ENCODE measurements at places on chromosomes 1 and 21.

- DNase-seq, result no peak
These were observed 404 bp upstream of the CPLANE2 start for GRCh38 chr1:16237343-16237830.

GRCh38 chr1:199550199-199551065 is 477.1 kb upstream of the NR5A2 start:
- peak; percentile 12 for DNase-seq

DNA sequence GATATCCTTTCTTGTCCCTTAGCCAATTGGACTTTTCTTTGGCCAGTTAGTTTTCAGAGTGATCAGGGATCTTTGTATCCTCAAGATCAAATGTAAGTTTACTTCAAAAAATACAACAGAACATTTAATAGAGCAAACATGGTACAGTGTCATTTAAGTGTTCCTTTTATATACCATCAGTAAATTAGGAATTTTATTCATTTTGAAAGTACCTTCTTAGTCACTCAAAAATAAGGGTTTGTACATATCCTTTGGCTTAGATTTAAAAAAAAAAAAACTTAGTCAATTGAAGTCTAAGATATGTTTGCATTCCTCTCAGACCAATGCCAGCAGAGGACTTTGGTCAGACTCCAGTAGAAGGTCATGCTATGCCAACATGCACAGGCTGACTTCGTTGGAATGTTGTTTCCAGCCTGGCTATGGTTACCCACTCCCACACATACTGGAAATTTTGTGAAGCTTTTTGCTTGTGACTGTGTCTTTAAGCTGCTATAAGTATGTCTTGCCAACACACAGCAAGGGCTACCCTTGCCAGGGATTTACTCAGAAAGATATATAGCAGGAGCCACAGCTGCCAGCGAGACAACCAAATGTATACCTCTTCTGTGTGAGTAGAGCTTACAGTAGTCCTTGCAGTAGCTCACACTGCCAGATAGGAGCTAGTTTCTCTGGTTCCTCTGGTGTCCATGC is 81.5 kb upstream of the LRIF1 start:
- DNase-seq, result no peak

DNA sequence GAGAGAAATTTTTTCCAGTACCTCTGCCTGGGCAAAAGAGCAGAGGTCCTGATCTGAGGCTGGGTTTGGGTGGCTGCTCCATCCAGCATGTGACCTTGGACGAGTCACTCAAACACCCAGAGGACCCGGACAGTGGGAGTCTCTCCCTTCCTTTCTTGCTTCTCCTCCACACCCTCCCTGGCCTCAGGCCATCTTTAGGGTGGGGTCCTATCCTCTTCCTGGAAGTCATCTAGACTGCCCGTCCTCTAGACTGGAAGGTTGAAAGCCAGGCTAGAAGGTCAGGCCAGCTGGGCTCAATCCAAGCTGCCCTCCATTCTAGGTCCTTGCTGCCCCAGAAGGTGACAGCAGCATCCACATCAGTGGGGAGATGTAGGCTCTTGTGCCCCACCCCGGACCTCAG is 599.5 kb downstream of the MATN1 start:
- DNase-seq, result no peak

DNA sequence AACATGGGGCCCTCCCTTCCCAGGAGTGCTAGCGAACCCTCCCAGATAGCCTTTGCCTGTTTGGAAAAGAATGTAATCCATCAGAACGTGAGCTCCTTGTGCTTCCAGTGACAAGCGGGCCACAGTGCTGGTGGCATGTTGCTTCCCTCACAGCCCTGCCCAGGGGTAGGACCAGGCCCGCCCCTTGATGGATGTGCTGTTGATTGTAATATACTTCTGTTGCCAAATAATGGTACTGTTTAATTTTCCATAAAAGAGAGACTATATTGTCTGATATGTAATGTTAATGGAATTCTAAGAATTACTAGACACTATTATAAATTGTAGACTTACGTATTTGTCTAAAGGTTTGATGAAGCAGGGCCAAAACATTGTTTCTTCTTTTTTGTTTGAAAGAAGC is 16.4 kb downstream of the ATP5PO start:
- no peak for DNase-seq

GRCh38 chr1:173410133-173410793 is 66.9 kb upstream of the PRDX6 start:
- no peak for DNase-seq

Measured in ACHN (cell line).